ENCODE measurements at places on chromosomes 1 and 21. TPM values are rescaled to one million over a fixed set of nuclear protein-coding genes. Genes with fewer than 3 reads are reported as not detected.
A peak's percentile ranks its signal among the peaks of the same experiment; 100 is the strongest.

DNA sequence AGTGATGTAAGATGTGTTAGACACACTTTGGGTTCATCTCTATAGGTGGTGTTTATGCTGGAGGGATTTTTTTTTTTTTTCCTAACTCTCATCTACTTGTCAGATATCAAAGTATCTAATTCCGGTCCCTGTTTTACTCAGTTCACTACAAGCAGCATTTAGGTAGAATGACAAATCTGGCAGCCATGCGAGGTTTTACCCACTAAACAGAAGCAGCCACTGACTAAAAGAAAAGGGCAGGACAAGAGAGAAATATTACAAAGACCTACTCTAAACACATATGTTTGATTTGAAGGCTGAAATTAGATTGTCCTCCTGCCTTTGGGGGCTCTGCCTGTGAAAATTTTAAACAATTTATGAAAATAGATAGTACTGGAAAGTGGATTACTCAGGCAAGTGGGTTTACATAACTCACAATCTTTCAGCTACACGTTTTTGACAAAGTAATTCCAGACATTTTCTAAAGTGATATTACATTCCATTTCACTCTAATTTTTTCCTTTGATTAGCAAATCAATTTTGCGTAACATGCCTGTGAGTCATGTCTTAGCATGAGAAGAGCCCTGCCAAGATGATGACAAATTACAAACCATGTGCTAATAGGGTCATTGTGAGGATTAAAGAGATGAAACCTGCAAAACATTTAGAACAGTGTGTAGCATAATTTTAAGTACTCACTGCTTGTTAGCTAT, 172.6 kb downstream of the PLA2G4A start:
- DNase-seq: no peak

- no peak for DNase-seq
Observed at GRCh38 chr1:43363935-43364525, 3.8 kb downstream of the ELOVL1 start.

- DNase-seq: no peak
Observed at GRCh38 chr1:20670936-20671335, 9.8 kb upstream of the DDOST start.

The IQGAP3 gene
- total RNA-seq: 0.36 TPM

DNA sequence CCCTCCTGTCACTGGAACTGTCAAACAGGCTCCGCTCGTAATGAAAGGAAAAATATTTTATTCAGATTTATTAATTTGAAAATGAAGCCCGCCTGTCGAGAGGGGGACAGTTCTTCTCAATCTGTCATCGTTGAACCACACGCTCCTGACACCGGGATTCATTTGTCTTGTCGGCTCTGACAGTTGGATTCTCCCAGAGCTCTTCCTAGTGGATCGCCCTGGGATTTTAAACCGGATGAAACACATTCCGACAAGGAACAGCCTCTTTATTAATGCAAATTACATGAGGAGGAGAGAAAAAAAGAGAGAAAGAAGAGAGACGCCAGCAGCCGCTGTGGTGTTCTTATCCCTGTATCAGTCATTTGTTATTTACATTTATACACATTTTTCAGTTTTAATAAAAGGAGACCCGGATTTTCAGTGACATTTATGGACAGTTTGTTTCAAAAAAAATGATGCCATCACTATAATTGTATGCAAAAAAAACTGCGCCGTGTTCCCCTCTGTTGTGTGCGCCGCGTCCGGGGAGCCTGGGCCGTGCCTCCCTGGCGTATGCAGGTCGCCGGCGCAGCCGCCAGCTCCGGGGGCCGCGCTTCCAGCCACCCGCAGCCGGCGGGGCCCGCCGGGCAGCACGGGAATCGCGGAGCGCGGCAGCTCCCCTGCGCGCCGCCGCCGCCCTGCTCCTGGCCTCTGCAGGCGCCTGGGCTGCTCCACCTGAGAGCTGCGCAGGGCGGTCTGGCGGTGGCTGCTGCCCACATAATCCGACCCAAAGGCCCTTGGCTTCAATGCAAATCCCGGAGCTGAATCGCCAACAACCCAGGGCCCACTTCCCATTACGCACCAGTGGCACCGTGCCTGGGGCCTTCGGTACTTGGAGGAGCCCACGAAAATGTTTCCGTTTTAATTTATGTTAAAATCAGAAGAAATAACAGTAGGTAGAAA, 237.9 kb upstream of the PBX1 start:
- peak; percentile 25 for DNase-seq

DNA sequence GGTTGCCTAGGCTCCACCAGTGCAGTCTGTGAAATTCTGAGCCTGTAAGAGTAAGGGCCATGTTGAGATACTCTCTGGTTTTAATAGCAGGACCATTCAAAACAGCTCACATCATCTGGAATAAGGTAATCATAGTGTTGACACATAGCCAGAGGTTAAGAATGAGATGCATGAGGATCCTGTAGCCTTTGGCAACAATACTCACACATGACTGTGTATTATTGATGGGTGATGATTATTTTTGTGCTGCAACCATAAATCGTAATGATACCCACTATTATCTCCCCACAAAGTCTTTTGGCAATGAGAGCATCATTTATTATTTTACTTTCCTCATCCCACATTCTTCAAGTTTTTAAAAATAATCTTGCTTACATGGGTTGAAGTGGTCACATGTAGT, 35.5 kb downstream of the KCNK2 start:
- DNase-seq: no peak

The NGF gene
- 5.3 TPM for total RNA-seq

GRCh38 chr1:147496571-147497210, 44.6 kb upstream of the BCL9 start:
- peak; percentile 33 for DNase-seq

DNA sequence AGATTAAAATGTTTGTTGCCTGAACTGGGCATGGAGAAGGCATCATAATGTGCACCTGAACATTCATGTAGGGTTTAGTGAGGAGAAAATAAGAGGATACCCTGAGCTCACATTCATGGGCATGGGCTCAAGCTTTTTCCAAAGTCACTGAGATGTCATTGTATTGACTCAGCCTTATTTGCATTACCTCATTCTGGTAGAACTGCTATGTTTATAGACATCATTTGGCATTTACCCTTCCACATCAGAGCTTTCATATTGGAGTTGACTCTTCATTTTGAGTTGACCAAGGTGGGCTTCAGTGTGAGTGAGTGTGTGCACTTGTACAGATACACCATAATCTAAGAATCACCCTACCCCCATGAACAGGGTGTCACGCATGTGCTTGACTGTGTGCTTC, 143.2 kb downstream of the PBX1 start:
- DNase-seq: no peak

The TINAGL1 gene
- 223 TPM for total RNA-seq

DNA sequence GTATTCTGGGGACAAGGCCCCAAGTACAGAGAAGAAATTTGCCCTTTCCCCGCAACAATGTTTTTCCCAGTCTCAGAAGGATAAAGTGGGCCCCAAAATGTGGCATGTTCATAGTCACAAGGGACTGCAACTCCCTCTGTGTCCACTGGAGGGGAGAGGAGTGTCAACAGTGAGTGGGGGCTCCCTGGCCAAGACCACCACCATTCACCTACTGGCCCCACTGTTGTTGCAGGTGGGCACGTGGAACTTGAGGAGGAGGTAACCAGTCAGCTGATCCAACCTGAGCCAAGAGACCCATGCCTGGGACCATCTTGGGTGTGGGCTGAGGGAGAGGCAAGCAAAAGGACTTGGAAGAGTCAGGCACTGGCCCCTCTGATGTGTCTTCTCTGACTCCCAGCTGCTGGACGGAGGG, 777 bp downstream of the NUDT17 start:
- no peak for DNase-seq

All from left ventricle myocardium inferior (tissue), 1 donor.